ENCODE measurements at places on chromosomes 11 and 22. TPM values are rescaled to one million over a fixed set of nuclear protein-coding genes. Genes with fewer than 3 reads are reported as not detected.

DEUP1 gene
- total RNA-seq, result not detected

SUSD2 gene
- total RNA-seq, result 1.2 TPM

IL17REL gene
- total RNA-seq, result not detected

TMEM123 gene
- 490 TPM for total RNA-seq

TCN1 gene
- not detected for total RNA-seq

OR2AT4 gene
- total RNA-seq, result not detected

PANX2 gene
- 0.11 TPM for total RNA-seq

HEPACAM gene
- not detected for total RNA-seq

KCNQ1OT1 gene
- total RNA-seq, result 0.28 TPM

IGLL1 gene
- total RNA-seq, result not detected

OR52N4 gene
- 1.8 TPM for total RNA-seq

TIMM10B gene
- 41.3 TPM for total RNA-seq

SOX10 gene
- not detected for total RNA-seq

ACRV1 gene
- total RNA-seq, result not detected

SMCO4 gene
- total RNA-seq, result 8.9 TPM

KCNA4 gene
- not detected for total RNA-seq

ARHGEF17 gene
- total RNA-seq, result not detected

ANKK1 gene
- total RNA-seq, result 2.4 TPM

LMNTD2 gene
- total RNA-seq, result 2.5 TPM

POU2AF2 gene
- not detected for total RNA-seq

CRYBB3 gene
- total RNA-seq, result 0.71 TPM

SLN gene
- not detected for total RNA-seq

TTLL12 gene
- total RNA-seq, result 30.6 TPM

ZNF70 gene
- 4.1 TPM for total RNA-seq

UPK2 gene
- total RNA-seq, result 0.44 TPM

All from activated naive CD8-positive, alpha-beta T cell treated with anti-CD3 and anti-CD28 coated beads, Interleukin-2, amount 10 ng/mL, durations not matched to agents 7 days and 5 days (primary cell).